NCI-H2171 (cell line): ENCODE measurements at places on chromosomes 4 and X.

- no peak for DNase-seq
These were observed 172.8 kb upstream of the APOOL start for GRCh38 chrX:84830836-84831235.

DNA sequence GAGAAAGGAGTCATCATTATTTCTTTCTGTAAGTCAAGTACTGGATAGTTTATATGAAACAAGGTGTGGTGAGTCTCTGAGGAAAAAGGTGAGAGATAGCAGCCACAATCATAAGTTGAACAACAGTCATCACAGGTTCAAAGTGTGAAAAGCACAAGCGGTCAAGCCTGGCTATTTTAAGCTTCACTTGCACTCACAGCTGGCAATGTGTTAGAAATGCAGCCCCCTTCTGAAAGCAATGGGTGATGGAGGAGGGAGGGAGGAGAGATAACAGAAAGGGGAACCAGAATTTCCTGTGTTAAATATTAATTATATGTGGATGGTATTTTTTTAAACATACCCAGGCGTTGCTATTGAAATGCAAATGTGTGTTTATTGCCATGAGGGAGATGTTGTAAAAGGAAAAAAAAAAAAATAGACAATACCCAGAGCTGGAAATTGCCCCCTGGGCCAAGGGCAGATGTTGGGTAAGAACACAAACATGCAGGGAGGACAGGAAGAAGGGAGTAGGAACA, 26.9 kb upstream of the BMP3 start:
- no peak for DNase-seq

DNA sequence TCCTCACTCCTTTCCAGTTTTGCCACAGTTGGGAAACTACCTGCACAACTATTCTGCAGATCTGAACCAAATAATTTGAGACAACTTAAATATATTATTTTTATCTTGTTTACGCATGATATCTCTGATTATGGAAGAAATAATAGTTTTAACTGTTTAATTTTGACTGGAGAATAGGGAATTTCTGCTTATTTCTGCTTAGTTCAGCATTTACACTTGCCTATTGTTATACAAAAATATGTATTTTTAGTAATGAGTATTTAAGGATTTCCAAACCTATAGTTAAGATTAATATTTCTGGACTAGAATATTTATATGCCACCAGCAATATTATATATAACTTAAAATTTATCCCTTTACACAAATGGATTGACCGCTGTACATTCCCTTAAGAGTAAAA, 125.5 kb downstream of the NWD2 start:
- no peak for DNase-seq

DNA sequence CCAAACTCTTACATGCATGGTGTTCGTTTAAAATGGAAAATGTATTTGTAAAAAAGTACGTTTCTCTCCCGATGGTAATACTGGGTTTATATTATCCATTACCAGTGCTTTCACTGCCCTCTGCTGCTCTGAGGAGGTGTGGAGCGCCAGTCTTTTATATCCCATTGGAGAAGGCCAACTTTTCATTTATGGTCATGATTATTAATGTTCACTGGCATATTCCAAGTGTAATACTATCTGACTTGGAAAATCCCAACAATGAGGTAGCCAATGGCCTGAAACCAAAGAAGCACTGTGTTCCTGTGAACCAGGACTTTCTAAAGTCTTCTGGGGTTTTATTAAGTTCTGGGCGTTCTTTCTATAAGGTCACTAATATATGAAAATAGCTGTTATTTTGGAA, 80.7 kb downstream of the SYNPO2 start:
- no peak for DNase-seq

- DNase-seq, result no peak
These were observed 6.6 kb downstream of the PAK3 start for GRCh38 chrX:111102636-111103035.

- DNase-seq, result no peak
These were observed 30.9 kb downstream of the CD38 start for GRCh38 chr4:15809058-15809457.

DNA sequence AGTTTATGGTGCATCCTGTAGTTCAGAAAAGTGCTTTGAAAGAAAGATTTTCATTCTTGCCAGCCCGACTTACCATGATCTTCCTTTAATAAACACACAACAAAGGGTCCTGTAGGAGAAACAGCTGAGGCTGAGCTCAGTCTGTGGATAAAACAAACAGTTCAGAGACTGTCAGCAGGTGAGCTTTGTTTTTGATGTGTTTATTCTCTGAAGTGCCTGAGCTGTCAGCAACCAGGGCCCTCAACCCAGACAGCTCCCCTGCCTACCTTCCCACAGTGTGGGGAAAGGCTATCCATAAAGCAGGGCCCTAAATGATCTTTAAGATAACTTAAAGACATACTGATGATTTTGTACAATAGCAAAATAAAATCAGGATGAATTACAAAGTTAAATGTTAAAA, 459.2 kb upstream of the GALNT7 start:
- DNase-seq, result no peak

DNA sequence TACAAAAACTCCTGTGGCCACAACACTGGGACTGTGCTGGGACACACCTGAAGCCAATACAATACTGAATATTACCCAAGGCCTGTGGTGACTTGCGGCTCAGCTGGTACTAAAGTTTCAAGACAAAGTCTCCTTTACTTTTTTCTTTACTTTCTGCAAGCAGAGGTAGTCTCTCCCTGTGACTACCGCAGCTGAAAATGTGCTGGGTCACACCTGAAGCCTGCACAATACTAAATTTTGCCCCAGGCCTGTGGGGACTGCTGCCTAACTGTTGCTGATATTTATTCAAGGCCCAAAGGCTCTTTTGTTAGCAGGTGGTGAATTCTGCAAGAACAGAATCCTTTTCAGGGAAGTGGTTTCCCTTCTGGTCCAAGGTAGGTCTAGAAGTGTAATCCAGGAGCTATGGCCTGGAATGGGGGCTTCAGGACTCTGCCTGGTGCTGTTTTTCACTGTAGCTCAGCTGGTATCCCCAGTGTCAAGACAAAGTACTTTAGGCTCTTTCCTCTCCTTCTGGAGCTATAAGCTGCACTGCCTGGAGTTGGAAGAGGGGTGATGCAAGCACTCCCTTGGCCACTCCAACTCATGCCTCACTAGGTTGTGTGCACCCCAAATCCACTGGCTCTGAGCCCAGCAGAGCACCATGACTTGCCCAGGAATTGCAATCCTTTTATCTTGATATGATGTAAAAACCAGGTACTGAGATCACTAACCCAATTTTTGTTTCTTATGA, 489.4 kb downstream of the TECRL start:
- DNase-seq, result no peak

DNA sequence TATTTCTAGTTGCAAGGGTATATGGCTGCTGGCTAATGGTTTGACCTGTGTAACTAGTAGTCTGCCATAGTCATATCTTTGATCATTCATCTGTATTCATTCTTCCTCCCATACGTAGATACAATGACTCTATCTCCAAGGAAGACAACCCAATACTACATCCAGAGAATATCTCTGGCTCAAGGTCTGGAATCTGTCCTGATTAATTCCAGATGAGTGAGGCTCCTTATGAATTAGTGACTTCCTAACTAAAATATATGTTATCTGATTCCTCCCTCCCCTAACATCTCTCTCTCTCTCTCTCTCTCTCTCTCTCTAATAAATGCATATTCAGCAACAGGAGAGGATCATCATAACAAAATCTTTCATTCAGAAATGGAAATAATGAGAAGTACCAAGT, 641.5 kb downstream of the FAT4 start:
- no peak for DNase-seq

GRCh38 chr4:48445704-48446103, 37.4 kb upstream of the SLC10A4 start:
- DNase-seq, result no peak

GRCh38 chr4:93573285-93573684, 255.3 kb upstream of the ATOH1 start:
- DNase-seq, result no peak

DNA sequence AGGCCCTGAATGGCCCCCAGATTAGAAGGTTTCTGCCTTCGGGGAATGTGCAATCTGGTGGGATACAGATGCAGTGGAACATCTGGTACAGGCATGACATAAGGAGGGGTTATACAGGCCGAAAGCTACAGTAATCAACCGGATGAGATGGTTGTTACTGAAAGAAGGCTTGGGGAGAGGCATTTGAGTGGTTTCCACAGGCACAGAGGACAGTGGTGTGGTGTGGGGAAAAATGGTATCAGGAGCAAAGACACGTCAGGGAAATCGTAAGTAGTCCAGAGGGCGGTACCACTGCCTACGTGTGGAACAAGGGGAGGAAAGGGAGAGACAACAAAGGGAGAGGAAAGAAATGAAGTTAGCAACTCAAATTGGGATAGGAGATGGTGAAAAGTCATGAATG, 3.0 kb downstream of the PDLIM3 start:
- no peak for DNase-seq

- no peak for DNase-seq
These were observed 46.6 kb upstream of the PGRMC2 start for GRCh38 chr4:128334256-128334655.

DNA sequence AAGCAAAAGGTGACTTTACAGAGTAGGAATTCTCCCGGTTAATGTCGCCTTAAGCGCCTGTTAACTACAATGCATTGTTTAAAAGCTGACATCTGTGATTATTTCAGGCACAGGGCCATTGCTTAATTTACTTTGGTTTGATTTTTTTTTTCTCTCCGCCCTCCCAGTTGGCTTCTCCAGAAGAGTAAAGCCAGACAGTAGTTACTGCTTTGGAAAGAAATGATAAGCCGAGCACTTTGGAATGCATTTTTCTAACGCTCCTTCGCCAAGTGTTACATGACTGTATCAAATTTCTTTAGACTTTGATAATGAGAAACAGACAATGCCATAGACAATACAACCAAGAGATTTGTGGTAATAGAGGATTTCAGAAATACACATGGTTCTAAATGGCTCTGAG, 383.0 kb upstream of the TENM3 start:
- no peak for DNase-seq

DNA sequence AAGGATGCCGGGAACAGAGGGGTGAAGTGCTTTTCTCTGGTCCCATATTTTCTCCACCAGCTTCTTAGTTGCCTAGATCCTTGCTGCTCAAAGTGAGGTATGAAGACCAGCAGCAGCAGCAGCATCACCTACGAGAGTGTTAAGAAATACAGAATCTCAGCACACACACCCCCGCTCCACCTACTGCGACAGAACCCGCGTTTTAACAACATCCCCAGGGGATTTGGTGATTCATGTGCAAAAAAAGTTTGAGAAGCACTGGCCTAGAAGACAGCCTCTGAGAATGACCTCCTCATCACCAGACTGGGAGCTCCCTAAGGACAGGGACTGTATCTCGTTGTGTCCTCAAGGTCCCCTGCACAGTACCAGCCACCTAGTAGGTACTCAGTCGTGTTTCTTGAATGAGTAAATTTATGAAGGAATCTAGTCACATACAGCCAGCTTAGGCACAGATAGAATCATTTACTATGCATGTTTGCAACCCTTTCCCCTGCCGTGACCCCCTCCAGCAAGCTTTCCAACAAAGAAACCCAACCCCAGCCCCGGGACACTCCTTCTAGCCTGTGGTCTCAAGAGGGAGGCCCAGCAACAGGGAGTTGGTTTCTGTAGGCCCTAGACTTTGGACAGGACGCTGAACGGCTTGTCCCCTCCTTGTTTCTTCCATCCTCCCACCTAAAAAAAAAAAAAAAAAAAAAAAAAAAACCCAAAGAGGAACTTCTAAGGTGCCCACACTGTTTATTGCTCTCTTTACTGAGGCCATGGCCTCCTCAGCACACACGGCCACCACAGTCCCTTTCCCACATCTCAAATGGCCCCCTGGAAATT, 21.5 kb downstream of the RTL5 start:
- no peak for DNase-seq
